ENCODE measurements at places on chromosomes 1 and 21.
A peak's percentile ranks its signal among the peaks of the same experiment; 100 is the strongest.

DNA sequence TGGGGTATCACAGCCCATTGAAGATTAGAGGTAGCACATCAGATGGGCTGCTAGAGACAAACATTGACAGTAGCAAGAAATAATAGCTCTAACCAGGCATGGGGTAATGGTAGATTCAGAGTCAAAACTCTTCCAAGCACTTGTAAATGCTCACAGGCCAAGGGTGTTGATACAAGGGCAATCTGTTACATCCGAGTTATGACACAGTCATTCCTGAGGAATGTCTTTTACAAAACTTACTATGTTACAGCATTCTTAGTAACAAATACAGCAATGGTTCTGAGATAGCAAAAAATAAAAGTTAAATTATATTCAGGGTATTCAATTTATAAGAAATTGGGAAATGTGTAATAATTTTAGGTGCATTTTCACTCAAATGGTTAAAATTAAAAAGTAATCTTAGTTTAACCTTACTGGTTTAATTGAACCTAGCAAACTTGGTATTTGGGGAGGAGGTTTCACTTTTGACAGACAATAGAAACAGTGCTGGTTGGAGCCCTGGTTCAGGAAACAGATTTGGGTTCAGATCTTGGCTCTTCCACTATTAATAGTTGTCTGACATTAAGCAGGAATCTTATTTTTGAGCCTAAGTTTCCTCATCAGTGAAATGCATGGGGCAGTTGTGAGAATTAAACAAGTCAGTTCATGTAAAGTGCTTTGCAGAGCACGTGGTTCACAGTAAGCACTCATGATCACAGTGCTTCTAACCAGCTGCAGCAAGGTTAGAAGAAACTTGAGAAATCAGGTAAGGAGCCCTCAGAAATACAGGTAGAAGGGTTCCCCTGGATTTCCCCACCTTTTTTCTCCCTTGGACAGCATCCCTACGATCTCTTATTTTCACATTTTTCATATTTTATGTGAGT lies 4.4 kb downstream of the ST3GAL3 start:
- DNase-seq = no peak

DNA sequence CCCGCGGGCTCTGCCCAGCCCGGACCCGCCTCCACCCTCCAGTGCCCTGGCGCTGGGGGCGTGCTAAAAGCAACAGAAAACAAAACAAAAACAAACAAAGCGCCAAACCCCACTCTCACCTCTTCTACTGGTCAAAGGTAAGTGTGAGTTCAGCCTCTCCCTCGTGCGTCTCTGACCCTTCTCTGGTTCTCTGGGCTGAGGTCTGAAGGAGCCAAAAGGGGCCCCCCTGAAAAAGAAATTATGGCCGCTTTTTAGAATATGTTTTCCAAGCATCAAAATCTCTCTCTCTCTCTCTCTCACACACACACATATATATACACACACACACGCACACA lies 133.5 kb upstream of the DPYD start:
- no peak for DNase-seq

DNA sequence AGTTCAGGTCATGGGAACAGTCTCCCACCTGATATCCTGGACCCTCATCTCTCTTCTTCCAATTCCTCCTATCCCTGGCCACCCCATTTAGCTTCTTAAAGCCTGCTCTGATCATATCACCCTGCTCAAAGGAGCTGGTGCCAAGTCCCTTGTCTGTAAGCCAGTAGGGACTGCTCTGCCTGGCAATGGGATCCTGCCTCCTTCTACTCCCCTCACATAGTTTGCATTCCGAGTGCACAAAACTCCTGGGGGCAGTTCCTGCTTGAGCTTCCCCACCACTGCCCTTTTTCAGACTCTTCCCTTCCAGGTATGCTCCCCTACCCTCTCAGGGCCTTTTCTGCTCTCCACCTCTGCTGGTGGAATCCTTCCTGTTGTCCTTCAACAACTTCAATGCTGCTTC lies 48.1 kb downstream of the NGF start:
- no peak for DNase-seq

DNA sequence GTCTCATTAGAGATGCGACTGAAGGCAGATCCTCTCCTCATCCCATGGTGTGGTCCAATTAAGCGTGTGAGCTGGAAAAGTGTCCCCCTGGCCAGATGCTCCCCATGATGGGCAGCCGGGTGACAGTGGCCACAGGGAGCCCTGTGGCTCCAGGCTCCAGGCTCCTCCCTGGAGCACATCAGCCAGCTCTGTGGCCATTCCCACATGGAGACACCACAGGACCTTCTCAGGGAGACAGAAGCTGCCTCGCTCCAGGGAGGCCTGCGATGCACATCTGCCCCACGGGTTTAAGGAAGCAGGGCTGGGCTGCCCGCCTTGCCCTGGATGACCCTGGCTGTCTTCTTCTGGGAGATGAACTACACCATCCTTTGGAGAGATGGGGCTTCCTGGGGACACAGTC lies 99.9 kb upstream of the TLR5 start:
- DNase-seq = no peak

GRCh38 chr1:172382406-172382805 lies 38.1 kb upstream of the C1orf105 start:
- DNase-seq = no peak

DNA sequence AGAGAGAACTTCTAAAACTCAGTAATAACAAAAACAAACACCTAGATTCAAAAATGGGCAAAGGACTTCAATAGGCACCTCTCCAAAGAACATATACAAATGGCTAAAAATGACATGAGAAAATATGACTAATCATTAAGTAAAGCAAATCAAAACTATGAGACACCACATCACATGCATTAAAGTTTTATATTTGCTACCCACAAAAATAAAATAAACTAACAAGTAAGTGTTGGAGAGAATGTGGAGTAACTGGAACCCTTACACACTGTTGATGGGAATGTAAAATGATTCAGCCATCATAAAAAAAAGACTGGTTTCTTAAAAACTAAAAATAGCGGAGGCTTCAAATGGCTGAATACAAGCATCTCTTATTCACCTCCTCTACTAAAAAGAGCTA lies 262.1 kb upstream of the PKN2 start:
- DNase-seq = no peak

- no peak for DNase-seq
Measured at GRCh38 chr1:98931128-98931835, 73.4 kb downstream of the PLPPR5 start.

DNA sequence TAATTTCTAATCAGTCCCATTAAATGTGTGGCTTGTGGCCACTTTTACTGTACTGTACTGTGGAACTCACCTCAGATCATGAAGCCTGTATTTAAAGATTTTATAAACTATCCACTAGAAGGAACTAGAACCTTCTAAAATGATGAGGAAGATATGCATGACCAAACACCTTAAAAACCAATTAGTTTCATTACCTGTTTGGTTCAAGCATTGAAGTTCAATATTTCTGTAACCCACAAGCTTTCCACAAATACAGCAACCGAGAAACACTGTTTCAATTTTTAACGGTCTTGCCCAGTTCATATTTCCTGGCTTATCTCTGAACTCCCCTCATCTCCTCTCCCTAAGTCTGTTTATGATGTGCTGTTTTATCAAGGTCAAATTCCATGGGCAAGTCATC lies 264.3 kb upstream of the PLD5 start:
- no peak for DNase-seq

DNA sequence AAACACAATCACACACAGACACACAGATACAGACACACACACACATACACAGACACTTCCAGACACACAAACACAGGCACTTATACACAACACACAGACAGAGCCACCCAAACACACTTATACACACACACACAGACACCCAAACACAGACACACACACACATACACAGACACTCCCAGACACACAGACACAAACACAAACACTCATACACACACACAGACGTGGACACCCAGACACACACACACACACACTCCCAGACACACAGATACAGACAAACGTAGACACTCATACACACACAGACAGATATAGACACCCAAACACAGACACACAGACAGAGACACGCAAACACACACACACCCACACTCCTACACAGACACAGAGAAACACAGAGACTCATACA lies 272.1 kb downstream of the GRIK3 start:
- no peak for DNase-seq

DNA sequence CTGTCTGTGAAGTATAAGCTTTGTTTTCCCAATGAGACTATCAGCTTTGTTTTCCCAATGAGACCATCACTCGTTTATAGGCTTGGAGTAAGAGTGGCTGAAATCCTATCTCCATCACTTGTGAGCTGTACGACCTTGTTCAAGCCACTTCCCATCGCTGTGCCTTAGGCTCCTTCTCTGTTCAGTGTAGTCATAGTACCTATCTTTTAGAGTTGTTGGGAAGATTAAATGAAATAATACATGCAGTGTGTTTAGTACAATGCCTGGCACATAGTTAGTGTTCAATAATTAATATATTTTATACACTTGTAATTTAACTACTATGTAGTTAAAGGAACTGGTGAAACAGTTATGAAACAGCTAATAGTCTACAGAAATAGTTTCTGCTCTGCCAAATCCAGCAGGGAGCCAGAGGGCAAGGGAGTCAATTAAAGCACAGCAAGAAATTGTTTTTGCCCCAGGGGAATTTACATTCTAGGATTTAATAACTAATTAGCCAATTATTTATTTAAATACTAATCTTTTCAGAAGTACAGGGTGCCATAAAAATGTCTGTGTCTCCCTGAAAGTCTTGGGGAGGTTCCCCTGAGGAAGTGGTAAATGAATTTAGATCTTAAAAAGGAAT lies 139.3 kb upstream of the HMCN1 start:
- DNase-seq = no peak

GRCh38 chr1:29379443-29380073 lies 143.2 kb downstream of the PTPRU start:
- no peak for DNase-seq

DNA sequence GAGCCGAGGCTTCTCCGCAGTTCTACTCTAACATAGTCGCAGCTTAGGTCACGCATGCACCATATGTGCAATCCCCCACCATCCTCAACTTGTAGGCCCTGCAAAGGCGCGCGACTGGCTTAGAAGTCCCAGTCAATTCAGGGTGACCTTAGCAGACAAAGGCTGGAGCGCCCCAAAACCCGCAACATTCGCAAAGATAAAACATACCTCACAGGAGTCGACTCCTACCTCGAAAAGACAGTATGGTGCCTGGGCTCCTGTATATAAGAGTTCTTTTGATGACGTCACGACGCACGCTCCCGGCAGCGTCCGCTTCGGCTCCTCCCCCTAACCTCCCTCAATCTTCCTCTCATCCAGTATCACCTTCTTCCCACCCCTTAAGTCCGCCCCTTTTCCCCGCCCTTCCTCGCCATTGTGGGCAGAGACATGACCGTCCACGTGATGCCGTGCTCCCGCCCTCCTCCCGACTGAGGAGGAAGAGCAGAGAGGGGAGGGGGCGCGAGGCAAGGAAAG lies at the start of gene GAS5:
Gene GAS5, minus strand, starts transcription at position 237 of the 513 bp plus-strand sequence.
- peak; percentile 99 for DNase-seq

DNA sequence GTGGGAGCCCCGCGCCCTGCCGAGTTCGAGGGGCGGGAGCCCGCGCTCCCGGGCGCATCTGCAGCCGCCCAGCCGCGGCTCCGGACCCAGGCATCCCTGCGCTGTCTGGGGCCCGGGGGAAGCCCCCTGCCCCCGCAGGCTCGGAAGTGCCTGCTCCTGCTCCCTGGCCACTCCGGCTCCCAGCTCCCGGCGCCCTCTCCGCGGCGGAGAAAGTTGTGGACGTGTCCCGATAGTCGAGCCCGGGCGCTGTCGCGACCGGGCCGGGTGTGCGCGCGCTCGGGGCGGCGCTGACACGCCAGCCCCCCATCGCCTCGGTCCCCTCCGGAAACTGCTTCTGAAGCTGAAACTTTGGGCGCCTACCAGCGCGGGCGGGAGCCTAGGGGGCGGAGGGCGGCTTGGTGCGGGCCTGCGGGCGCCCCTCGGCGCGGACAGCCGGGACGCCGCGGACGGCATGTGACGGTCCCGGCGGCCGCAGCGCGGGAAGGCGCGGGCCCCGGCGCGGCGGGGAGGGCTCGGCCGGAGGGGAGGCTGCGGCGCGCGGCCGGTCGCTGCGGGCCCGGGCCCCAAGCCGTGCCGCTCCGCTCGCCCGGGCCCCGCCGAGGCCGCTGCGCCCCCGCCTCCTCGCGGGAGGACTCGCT lies 515 bp downstream of the MAN1C1 start:
- DNase-seq = no peak
